Myometrial cell (primary cell): ENCODE measurements at places on chromosomes 11 and 22. TPM values are rescaled to one million over a fixed set of nuclear protein-coding genes. Genes with fewer than 3 reads are reported as not detected.

Gene TSPAN32
- total RNA-seq = under 0.01 TPM in 1 of 2 replicates, not detected in the other

Gene SYT13
- not detected in 2 replicates for total RNA-seq

Gene RIMBP3C
- total RNA-seq = 0.18 TPM in 1 of 2 replicates, not detected in the other

Gene SLC25A18
- 1.4 and 2.5 TPM in 2 replicates for total RNA-seq

Gene DRAP1
- 405 and 416 TPM in 2 replicates for total RNA-seq

Gene SSTR3
- total RNA-seq = 0.29 TPM in 1 of 2 replicates, not detected in the other

Gene OR6T1
- not detected in 2 replicates for total RNA-seq

Gene CYB5R2
- total RNA-seq = 89.5 and 93.7 TPM in 2 replicates

Gene GAB2
- 6.1 and 7.8 TPM in 2 replicates for total RNA-seq

Gene CRYBB2
- total RNA-seq = not detected in 2 replicates

Gene ZC3H7B
- 49.3 and 51.6 TPM in 2 replicates for total RNA-seq

Gene OR8D1
- not detected in 2 replicates for total RNA-seq
